Keratinocyte (primary cell): ENCODE measurements at places on chromosomes 7 and 10. TPM values are rescaled to one million over a fixed set of nuclear protein-coding genes. Genes with fewer than 3 reads are reported as not detected.

DNA sequence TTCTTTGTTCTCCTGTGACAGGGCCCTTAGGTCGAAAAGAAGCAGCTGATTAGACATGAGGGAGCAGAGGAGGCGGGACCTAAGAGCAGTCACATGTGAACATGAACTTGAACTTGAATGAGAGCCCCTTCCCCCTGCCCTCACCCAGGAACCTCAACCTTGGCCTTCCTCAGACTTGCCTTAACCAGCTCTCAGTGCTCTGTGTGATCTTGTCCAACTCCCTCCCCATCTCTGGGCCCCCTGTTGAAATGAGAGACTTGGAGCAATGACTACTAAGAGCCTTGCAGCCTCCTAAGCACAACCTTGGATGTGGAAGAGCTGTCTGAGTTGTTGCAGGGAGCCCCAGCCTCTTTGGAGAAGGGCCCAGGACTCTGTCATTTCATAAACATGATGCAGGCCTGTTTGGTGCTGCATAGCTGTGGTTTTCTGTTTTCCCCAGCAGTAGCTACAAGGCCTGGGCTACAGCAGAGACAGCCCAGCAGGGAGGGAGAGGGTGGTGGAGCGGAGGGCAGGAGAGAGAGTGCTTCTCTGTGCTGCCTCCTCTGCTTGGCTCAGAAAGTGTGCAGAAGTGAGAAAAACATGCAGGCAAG lies 123.9 kb upstream of the ZMIZ1 start:
- no peak overlapping the region for H3K27ac ChIP-seq
- peaks cover 15% of the 10 kb centered on the region for H3K27me3 ChIP-seq
- H3K4me3 ChIP-seq = no peak overlapping the region
- H3K4me1 ChIP-seq = peaks cover 3% of the 10 kb centered on the region
- DNase-seq = no peak
- no peaks in the 10 kb centered on the region for H3K36me3 ChIP-seq

DNA sequence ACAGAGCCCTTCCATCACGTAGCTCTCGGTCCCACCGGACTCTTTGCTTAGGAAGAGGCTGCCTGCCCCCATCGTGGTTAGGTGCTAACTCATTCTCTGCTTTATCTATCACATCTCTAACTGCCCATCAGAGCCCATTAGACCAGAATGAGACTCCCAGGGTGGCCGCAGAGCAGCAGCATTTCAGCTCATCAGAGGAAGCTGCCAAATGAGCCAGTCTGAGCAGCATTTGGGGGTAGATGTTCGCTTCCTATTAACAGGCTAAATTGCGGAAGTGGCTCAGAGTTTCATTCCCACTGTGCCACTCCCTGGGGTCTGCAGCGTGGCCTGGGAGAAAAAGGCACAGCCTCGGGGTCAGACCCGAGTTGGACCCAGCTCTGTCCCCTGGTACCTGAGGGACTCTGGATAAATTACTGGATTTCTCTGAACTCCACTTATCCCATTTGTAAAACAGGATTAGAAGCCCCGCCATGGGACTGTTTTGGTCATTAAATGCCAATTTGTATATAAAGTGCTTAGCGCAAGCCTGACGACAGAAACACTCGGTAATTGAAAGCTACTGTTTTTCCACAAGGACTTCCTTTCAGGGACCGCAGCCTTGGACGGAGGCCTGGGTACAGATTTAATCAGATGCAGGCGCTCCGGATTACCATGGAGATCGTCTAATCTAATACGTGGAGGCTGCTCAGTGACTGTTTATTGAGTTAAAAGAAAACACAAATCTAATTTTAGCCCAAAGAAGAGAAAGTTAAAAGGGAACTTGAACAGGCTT lies 73.8 kb upstream of the PRLHR start:
- no peaks in the 10 kb centered on the region for H3K4me1 ChIP-seq
- peaks cover 2% of the 10 kb centered on the region for H3K27me3 ChIP-seq
- H3K27ac ChIP-seq = no peak overlapping the region
- H3K4me3 ChIP-seq = no peak overlapping the region
- DNase-seq = no peak

GRCh38 chr7:2012981-2013380 lies 219.8 kb downstream of the MAD1L1 start:
- no peaks in the 10 kb centered on the region for H3K27me3 ChIP-seq
- peaks cover 4% of the 10 kb centered on the region for H3K36me3 ChIP-seq
- no peak overlapping the region for H3K4me3 ChIP-seq
- H3K27ac ChIP-seq = no peak overlapping the region
- DNase-seq = no peak
- peaks cover 7% of the 10 kb centered on the region for H3K4me1 ChIP-seq

Gene PRLHR
- polyA plus RNA-seq = not detected in 3 replicates

Gene SPDYE5
- 0.04 TPM in 1 of 3 replicates, not detected in the others for polyA plus RNA-seq

Gene PARG
- polyA plus RNA-seq = 13.8 to 18.6 TPM (median 17.0 TPM) in 3 replicates

GRCh38 chr7:105268511-105269392 lies 120.0 kb downstream of the SRPK2 start:
- peak overlapping the region; percentile 99 for H3K27ac ChIP-seq
- peak overlapping the region; percentile 49 for H3K4me3 ChIP-seq
- peak; percentile 13 for DNase-seq
- no peaks in the 10 kb centered on the region for H3K36me3 ChIP-seq
- peaks cover 13% of the 10 kb centered on the region for H3K4me1 ChIP-seq

DNA sequence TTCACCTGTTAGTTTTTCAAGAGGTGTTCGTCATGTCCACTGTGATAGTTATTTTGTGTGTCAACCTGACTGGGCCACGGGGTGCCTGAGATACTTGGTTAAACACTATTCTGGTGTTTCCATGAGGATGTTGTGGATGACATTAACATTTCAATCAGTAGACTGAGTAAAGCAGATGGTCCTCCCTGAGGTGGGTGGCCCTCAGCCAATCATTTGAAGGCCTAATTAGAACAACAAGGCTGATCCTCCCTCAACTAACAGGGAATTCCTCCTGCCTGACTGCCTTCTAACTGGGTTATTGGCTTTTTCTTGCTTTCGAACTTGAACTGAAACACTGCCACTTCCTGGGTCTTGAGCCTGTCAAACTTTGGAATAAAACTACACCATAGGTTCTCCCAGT lies 75.8 kb downstream of the ENO4 start:
- no peak for DNase-seq
- H3K36me3 ChIP-seq = no peaks in the 10 kb centered on the region
- H3K27me3 ChIP-seq = no peaks in the 10 kb centered on the region
- no peaks in the 10 kb centered on the region for H3K4me1 ChIP-seq
- no peak overlapping the region for H3K27ac ChIP-seq

Gene DUS4L
- 4.4 to 11.3 TPM (median 6.5 TPM) in 3 replicates for polyA plus RNA-seq

GRCh38 chr10:78171633-78172400 lies 138.2 kb downstream of the RPS24 start:
- H3K4me3 ChIP-seq = no peak overlapping the region
- H3K36me3 ChIP-seq = no peaks in the 10 kb centered on the region
- H3K27me3 ChIP-seq = no peaks in the 10 kb centered on the region
- peaks cover 6% of the 10 kb centered on the region for H3K4me1 ChIP-seq
- no peak for DNase-seq
- no peak overlapping the region for H3K27ac ChIP-seq

Gene CDK14
- 3.5 to 4.0 TPM (median 3.7 TPM) in 3 replicates for polyA plus RNA-seq
